Pancreas (tissue), 10 donors: ENCODE measurements at places on chromosomes 12 and 14.

- no peak for DNase-seq
These were observed 56.8 kb downstream of the GNG2 start for GRCh38 chr14:51917193-51917592.

DNA sequence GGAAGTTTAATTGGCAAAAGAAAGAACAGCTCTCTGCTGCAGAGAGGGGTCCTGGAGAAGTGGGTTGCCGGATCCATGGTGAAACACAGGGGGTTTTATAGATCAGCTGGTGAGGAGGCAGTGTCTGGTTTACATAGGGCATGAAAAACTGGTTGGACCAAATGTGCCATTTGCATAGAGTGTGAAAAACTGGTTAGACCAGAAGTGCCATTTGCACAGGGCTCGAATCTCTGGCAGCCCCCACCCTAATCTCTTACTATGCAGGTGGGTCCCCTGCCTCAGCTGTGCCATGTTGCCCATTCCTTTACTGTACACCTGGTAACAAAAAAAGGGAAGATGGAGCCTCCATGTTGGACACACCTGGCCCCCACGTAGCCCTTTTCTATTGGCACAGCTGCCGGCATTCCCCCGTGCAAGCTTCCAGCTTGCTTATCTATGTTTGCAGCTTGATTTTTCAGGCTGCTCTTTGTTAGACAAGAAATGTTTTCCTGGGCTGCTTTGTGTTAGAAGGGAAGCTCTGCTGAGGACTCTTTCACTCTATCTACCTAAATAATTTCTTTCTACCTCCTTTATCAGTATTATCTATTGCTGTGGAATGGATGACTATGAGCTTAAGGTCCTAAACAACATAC lies 61.1 kb upstream of the TMEM132D start:
- DNase-seq, result no peak

- DNase-seq, result no peak
These were observed 197.3 kb downstream of the PPM1H start for GRCh38 chr12:62737615-62738014.

DNA sequence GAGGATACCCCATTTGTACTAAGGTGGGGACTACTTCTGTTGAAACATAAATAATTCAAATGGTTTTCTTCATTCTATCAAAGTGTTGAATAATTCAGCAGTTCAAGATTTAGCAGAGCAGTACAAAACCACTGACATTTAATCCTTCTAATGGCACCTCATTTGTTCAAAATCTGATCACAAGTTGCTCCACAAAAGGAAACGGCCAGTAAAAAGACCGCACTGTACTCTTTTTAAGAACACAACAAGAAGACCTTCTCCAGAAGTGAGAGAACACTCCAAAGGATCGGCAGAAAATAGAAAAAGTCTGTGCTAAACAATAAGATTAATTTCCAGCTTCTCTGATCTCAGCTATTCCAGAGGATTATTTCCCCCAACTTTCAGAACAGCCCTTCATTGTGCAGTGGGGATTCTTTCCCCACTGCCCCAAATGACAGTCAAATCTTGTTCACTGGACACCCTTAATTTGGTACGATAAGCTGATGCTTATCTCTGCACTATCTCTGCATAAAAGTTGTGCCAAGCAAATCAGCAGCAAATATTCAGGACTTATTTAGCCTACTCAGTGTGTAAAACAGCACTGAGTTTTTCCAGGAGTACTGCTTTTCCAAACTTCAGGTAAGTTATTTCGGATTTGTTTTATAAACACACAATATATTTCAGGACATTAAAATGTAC lies 5.2 kb downstream of the MPHOSPH9 start:
- no peak for DNase-seq

GRCh38 chr14:76917158-76917596 lies 91.0 kb downstream of the LRRC74A start:
- DNase-seq, result no peak

DNA sequence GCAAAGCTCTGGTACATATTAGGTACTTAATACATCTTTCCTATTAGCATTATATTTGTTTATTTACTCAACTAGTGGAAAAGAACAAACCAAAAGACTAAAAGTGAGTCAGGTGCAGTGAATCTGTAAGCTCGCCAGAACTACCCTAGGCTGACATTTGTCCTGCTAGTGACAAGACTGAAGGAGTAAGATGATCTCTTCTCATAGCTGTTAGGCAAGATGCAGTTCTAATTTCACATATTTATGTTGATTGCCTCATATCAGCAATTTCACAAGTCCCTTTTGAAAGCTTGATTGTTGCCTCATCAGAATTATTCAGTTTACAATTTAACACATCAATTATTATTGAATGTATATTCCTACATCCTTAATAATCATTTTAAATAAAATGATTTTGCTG lies 293.0 kb upstream of the NAV3 start:
- no peak for DNase-seq

DNA sequence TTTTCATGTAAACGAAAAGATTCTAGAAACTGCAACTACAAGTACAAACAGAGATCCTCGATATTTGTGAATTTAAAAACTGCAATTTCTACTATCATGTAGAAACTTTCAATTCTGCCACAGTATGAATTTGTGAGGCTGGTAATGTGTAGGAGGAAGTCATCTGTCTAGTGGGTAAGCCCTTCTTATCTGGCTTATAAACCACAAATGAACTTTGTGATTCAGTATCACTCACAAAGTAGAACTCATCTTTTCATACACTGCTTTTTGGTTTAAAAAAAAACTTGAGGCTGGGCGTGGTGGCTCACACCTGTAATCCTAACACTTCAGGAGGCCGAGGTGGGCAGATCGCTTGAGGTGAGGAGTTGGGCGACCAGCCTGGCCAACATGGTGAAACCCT lies 20.7 kb downstream of the GTF2A1 start:
- no peak for DNase-seq

GRCh38 chr12:6200256-6201212 lies at the start of gene CD9:
TSS of gene CD9 (plus strand) at chr12:6200400. CDS start at chr12:6200500, 100 bp downstream.
- DNase-seq, result peak; percentile 89

DNA sequence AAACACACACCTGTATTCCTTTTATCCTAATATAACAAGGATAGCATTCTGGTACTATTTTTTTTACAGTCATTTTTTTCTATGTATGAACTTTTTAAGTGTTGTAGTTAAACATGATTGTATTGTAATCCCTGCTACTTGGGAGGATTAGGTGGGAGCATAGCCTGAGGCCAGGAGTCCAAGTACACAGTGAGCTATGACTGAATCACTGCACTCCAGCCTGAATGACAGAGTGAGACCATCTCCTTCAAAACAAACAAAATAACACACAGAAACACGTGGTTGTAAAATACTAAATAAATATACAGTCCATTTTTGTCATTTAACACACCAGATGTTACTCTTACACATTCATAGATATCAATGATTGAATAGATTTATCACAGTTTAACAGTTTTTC lies 56.9 kb downstream of the MAP4K5 start:
- DNase-seq, result no peak

DNA sequence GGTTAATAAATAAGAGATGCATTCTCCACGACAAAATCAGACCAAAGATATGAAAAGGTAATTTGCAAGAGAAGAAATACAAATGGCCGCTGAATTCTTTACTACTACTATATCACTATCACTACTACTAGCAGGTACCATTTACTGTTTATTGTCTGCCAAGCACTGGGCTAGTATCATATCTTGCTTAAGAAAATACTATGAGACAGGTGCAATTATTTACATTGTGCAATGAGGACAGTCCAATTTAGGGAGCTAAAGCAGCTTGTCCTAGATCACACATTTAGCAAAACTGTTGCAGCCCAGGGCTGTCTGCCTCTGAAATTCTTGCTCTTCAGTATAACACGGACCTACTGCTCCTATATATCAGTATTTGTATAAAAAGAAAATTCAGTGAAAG lies 52.8 kb downstream of the CRADD start:
- DNase-seq, result no peak

DNA sequence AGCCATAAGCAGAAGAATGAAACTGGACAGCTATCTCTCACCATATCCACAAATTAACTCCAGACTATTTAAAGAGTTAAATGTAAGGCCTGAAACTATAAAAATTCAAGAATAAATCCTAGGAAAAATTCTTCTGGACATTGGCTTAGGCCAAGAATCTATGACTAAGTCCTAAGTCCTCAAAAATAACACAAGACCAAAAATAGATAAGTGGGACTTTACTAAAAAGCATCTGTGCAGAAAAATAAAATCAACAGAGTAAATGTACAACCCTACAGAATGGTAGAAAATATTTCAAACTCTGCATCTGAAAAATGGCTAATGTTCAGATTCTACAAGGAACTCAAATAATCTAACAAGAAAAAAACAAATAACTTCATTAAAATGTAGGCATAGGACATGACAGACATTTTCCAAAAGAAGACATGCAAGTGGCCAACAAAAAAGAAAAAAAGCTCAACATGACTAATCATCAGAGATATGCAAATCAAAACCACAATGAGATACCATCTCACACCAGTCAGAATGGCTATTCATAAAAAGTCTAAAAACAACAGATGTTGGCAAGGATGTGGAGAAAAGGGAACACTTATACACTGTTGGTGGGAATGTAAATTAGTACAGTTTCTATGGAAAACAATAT lies 61.0 kb upstream of the PPFIA2 start:
- no peak for DNase-seq

- no peak for DNase-seq
These were observed 32.3 kb upstream of the ANKS1B start for GRCh38 chr12:100017056-100017455.
